CD4-positive, alpha-beta memory T cell (primary cell): ENCODE measurements at places on chromosomes 1 and 21. TPM values are rescaled to one million over a fixed set of nuclear protein-coding genes. Genes with fewer than 3 reads are reported as not detected.

The KIF26B gene
- not detected for polyA plus RNA-seq

The CRNN gene
- not detected for polyA plus RNA-seq

The PLA2G2C gene
- not detected for polyA plus RNA-seq

The BCL2L15 gene
- 0.75 TPM for polyA plus RNA-seq
